ENCODE measurements at places on chromosomes 16 and 17.

DNA sequence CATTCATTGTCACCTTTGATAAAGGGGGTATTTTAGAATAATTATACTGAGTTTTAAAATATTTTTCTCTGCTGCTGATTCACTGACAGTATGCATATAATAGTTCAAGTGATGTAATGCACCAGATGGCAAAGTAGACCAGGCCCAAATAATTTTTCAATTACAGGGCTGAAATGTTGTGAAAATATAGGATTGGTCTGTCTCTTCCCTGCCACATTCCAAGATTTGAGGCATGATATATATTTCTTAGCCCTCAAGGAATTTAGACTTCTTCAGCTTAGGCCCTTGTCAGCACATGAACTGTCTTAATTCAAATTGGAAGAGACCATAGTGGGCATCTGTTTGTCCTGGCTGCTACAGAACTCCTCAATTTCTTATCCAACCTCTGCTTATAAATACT, 39.2 kb upstream of the SLC12A3 start:
- DNase-seq, result no peak

DNA sequence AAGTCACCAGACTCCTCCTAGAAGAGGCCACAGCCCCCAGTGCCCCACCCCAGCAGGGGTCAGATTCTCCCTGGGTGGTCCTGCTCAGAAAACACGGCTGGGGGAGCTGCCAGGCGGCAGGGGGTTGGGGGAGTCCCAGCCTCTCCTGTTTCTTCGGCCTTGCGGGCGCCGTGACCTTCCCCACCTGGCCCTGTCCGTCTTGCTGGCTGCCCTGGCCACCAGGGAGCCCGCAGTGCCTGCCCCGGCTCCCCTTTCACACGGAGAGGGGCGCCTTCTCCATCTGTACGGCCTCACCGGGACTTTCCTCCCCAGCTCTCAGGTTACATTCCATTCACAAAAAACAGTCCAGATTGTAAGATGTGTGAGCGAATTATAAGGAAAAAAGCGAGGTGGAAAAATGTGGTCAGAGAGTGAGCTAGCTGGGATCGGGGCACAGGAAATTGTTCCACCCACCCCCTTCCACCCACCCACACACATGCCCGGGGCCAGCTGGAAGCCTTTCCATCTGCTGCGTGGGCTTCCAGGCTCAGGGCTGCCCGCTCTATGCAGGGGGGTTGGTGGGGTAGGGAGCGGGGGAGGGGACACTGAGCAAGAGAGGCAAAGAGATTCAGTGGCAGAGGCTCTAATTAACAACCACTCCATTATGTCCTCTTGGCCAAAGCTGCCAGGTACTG, 14.6 kb upstream of the CIBAR2 start:
- no peak for DNase-seq

GRCh38 chr17:42798383-42799380, at the start of the genes CNTD1 and COA3:
Gene CNTD1 (plus strand): TSS chr17:42798861. CDS start chr17:42799068, 207 bp downstream.
Gene COA3 (minus strand): TSS chr17:42798704. CDS start chr17:42798681, 23 bp downstream.
- DNase-seq, result peak; percentile 92

GRCh38 chr16:86961171-86961601, 356.0 kb downstream of the C16orf95 start:
- DNase-seq, result no peak

DNA sequence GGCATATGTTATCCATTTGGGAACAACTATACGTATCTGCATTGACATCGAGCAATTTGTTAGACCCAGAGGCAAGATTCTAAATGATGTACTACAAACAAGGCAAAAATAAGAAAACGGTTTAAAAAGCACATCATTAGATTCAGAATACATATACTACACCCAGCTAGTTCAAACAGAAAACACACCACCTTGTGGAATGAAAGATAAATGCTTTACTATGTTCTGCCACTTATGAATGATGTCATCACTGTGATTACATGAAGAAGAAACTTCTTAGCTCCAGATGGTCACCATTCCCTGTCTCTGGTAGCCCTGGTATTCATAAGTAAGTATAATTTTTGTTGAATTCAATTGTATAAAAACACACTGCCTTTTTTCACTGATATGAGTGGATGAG, 7.8 kb downstream of the NACA2 start:
- DNase-seq, result peak; percentile 45

GRCh38 chr16:49918257-49918656, 62.3 kb upstream of the ZNF423 start:
- DNase-seq, result no peak

- DNase-seq, result no peak
Measured at GRCh38 chr17:20270369-20270768, 197.0 kb downstream of the LGALS9B start.

GRCh38 chr16:48099455-48099854, 56.3 kb downstream of the ABCC12 start:
- peak; percentile 25 for DNase-seq

DNA sequence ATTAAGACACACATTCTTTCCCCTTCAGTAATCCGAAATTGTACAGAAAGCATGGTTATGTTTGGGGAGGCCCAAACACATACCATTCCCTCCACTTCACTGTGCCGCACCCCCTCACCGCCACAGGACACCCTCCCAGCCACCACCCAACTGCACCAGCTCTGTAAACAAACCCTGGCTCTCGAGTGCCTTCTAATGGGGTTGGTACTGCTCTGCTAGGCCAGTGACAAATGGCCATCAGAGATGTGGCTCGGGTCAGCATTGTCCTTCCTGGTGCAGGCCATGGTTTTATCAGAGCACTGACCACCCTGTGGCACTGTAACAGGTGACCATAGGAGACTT, 24.0 kb upstream of the SREBF1 start:
- no peak for DNase-seq

DNA sequence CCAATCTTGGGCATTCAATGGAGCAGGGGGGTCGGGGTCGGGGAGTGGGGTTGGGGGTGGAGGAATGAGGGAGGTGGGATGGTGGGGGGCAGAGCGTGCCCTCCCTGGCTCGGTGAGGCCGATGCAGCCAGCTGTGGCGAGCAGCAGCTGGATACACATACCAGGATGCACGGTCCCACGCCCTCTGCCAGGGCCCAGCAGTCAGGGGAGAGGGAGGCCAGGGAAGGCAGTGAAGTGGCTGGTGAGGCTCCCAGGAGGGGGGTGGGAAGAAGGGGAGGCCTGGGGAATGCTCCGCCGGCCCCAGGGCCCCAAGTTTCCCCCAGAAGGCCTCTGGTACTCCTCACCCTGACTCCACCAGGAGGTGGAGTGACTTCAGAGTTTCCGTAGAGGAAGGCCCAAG, 77.6 kb upstream of the LHX1 start:
- DNase-seq, result no peak

- DNase-seq, result peak; percentile 77
Measured at GRCh38 chr16:81723098-81723723, 55.9 kb upstream of the PLCG2 start.

DNA sequence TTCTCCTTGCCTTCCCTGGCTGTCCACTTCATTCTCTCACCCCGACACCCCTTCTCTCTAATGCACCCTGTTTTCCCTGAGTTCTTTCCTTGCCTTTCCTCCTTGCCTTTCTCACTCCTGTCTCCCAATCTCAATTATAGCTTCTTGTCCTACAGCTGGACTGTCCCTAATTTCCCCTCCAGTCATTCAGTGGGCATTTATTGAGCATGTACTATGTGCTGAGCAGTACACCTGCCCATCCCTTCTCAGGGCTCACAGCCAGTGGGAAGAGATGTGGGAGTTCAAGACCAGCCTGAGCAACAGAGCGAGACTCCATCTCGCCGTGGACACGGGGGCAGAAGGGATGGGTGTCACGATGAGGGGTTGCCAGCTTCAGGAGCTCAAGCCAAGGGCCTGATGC, 5.8 kb downstream of the ATP2A1 start:
- DNase-seq, result no peak

- DNase-seq, result no peak
Measured at GRCh38 chr16:47262938-47263337, 119.2 kb upstream of the NETO2 start.

GRCh38 chr16:396199-396598, 800 bp upstream of the NME4 start:
- no peak for DNase-seq

GRCh38 chr17:57597531-57598453, 147.3 kb downstream of the CCDC182 start:
- DNase-seq, result peak; percentile 78

DNA sequence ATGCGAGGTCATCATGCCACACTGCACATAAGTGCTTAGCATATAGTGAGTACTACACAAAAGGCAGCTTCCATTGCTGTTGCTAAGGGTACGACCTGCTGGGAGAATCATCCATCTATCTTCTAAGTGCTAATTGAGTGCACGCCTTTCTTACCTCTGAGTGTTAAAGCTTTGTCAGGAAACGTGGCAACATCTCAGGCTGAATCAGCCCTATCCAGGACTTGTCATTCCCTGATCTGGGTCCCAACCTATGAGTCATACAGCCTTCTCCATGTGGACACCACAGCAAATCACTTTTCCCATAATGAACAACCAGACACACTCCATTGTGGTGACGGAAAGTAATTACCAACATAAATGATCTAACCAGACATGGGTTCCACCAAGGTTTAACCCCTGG, 201.1 kb upstream of the MAF start:
- DNase-seq, result no peak

DNA sequence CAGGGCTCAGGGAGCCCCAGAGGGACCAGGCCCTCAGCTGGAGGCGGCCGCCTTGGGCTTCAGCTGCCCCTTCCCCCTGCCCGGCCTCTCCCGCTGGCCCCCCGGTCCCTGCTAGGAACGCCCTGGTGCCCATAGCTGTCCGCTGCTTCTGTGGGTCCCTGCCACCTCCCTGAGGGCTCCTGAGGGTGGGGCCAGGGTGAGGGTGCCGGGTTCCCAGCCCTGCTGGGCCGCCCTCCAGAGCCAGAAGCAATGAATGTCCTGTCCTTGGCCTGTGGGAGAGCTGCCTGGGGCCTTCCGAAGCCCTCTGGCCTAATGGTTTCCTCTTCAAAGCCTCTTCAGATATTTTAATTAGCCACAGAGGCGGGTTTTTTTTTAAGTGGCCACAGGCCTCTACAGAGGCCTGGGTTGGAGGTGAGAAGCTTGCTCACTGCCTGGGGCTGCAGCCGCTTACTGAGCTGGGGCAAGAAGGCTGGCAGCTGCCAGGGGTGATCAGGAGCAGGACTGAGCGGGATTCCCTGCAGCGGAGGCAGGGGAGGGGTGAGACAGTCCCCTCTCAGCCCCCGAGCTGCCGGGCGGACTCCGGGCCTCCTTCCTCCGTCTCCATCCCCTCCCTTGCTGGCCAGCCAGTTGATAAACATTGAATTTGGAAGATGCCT, 9.9 kb downstream of the CENPX start:
- DNase-seq, result no peak

- no peak for DNase-seq
Measured at GRCh38 chr16:8293413-8293812, 296.9 kb downstream of the TMEM114 start.

DNA sequence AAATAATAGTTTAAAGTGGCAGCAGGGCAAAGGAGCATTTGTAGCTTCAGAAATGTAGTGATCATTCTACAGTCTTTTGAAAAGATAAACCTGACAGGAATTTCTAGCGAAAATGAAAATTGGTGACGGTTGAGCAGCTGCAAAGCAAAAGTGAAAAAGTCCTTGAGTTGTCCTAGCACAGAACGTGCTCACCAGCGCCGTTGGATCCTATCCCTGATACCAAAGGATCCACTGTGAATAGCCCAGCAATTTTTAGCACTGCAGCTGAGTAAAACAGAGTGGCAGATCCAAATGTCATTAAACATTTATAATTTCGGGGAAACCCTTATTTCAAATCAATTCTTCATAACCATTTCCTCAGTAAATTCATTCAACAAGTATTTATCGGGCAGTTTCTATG, 453.8 kb upstream of the HSBP1 start:
- DNase-seq, result no peak

GRCh38 chr17:38815576-38816193, 9.4 kb downstream of the CWC25 start:
- no peak for DNase-seq

- no peak for DNase-seq
Measured at GRCh38 chr17:16438173-16438556, 22.8 kb downstream of the TRPV2 start.

- DNase-seq, result no peak
Measured at GRCh38 chr16:907361-907760, 63.4 kb downstream of the LMF1 start.

- DNase-seq, result no peak
Measured at GRCh38 chr17:57533684-57534305, 211.3 kb downstream of the CCDC182 start.

DNA sequence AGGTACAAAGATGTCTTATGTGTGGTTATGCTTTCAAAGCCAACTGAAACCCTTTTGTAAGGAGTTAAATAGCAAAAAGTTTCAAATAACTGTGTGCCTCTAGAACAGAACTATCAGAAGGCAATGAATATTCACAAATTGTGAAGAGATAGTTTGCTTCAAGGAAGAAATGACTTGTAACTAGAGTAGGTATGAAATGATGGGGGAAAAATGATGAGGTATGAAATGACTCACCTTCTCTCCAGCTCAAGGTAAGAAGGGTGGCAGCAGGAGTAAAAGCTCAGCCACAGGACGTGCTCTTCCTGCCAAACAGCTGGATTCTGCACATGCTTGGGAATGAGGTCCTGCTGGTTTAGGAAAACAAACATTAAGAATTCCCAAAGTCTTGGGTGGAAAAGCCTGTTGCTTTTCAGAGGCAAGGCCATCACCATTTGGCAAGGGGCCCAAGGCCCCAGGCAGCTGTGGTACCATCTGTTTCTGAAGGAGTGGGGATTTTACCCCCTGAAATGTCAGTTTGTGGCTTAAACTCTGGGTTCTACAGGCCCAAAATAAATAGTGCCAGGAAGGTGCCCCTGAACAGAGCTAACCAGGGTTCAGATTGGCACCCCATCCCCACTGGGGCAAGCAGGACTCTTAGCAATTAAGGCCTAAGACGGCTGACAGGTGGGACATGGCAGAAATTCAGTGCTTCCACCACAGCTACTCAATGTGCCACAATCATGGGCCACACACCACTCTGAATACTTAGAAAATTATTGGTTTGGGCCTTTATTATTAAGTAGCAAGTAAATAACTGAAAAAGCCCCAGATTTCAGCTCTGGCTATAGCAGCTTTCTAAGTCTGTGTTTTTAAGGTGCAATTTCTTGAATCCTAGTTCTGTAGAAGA, 13.3 kb downstream of the HERPUD1 start:
- no peak for DNase-seq

GRCh38 chr17:73194514-73195222, 1.8 kb downstream of the COG1 start:
- peak; percentile 43 for DNase-seq

GRCh38 chr16:3074860-3075522, 9.6 kb downstream of the IL32 start:
- no peak for DNase-seq

GRCh38 chr17:27634776-27635175, 3.8 kb downstream of the LGALS9 start:
- no peak for DNase-seq

GRCh38 chr17:79844869-79845600, 5.8 kb upstream of the CBX4 start:
- peak; percentile 68 for DNase-seq

- DNase-seq, result no peak
Measured at GRCh38 chr17:6675201-6675825, 23.8 kb downstream of the C17orf100 start.

DNA sequence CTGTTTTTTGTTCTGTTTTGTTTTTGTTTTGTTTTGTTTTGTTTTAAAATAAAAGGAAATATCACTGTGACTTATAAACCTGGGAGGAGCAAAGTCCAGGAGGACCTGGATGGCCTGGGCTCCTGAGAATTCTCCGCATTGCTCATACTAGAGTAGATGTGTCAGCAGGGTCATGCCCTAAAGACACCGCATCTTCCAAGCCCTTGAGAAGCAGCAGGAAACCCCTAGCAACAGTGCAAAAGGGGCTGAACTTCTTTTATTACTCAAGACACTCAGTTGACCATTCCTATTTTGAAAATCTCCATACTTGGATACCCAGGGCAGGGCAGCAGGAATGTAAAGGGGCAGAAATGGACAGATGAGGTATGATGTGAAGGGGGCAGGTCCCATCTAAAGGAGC, 51.8 kb downstream of the SYT17 start:
- no peak for DNase-seq

Data from H54 (cell line).